ENCODE measurements at places on chromosomes 5 and 9. TPM values are rescaled to one million over a fixed set of nuclear protein-coding genes. Genes with fewer than 3 reads are reported as not detected.

Gene MEIKIN
- not detected for total RNA-seq

Gene MORN5
- total RNA-seq = not detected

Gene PCDHGA10
- total RNA-seq = 1.9 TPM

Gene SPATA6L
- not detected for total RNA-seq

Gene S1PR3
- total RNA-seq = 34.8 TPM

Gene SNX30
- 13.8 TPM for total RNA-seq

Gene CTXN3
- total RNA-seq = not detected

Gene SYK
- 0.99 TPM for total RNA-seq
